Retina (tissue), 1 donor: ENCODE measurements at places on chromosomes 2 and 18.

DNA sequence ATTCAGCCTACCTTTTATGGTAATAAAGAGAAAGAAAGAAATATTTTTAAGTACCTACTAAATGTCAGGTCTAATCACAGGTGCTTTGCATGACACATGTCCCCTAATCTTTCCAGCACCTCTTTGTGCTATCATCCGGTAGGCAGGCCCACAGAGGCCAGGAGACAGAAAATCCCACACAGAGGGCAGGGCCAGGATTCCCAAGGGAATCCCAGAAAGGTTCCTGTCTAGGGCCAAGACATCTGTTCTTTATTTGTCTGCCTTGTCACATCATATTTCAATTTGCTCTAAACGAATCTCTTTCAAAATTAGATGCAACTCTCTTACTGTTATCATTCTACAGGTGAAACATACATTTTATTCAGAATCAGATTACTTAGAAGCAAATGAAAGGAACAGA, 676.1 kb upstream of the GYPC start:
- DNase-seq: no peak

GRCh38 chr18:64273724-64274123, 124.8 kb upstream of the LINC00305 start:
- DNase-seq: no peak

DNA sequence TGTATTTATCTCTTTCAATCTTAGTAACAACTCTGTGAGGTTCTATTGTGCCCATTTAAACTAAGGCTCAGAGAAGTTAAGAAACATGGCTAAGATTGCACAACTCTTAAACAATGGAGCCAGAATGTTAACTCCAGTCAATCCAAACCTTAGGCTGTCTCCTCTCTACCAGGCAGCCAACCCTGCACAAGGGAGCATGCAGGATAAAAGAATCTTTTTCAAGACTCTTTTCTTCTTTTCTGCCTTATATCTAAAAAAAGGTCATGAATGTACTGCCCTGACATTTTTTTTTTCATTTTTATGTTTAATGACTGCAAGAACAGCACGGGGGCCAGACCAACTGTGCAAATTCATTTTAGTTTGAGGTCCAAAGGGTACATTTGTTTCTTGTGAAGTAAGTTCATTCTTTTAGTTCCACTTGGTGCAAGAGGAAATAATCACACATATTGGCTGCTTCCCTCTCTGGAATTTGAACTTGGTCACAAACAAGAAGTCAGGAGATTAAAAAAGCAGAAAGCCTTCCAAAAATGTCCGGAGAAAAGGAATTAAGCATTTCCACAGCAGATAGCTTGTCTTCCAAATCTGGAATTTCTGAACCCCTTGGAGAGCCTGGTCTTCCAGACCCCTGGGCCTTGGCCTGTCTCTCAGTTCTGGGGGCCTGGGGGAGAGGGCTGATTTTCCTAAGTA, 96.0 kb upstream of the RIOK3 start:
- no peak for DNase-seq

DNA sequence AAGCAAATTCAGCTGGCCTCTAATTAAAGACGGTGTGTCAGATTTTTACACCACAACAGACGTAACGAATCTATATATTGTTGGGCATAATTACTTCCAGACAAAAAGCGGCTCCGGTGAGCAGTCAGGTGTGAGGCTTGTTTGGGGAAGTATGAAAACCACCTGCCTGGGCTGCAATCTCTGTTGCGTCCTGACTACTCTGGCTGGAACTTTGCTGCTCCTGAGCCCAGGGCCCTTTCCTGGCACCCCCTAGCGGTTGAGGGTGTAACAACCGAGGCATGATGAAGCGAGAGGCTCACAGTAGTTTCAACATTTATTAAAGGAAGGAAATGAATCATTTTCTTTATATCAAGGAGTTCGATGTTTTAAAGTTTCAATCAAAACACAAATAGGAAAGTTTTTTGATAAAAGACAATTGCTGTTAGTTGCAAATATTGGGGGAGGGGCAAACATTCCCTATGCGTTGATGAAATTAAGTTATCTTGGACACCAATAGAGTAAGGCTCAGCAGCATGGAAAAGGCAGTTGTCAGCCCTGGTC, 10.6 kb upstream of the ITGB6 start:
- DNase-seq: peak; percentile 55

GRCh38 chr2:226618544-226618874, 181.1 kb downstream of the IRS1 start:
- DNase-seq: no peak

GRCh38 chr18:12397793-12398192, 9.9 kb upstream of the PRELID3A start:
- DNase-seq: no peak

DNA sequence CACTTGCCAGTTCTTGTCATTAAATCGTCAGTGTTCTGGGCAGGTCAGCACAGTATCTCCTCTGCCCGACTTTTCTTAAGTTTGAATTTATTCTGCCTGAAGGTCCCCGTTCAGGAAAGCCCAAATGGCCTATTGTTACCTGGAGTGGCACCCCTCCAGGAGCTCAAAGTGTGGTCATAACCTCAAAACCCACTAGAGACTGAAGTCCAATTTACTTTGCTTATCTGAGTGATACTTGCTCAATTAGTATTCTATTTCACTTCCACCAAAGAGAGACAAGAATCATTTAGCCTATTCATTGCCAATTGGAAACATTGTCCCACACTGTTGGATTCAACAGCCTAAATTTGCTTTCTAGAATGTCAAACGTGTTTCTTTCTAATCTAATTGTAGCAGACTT, 375.3 kb downstream of the LNPK start:
- no peak for DNase-seq

GRCh38 chr2:161586517-161587167, 37.6 kb upstream of the SLC4A10 start:
- DNase-seq: peak; percentile 19

DNA sequence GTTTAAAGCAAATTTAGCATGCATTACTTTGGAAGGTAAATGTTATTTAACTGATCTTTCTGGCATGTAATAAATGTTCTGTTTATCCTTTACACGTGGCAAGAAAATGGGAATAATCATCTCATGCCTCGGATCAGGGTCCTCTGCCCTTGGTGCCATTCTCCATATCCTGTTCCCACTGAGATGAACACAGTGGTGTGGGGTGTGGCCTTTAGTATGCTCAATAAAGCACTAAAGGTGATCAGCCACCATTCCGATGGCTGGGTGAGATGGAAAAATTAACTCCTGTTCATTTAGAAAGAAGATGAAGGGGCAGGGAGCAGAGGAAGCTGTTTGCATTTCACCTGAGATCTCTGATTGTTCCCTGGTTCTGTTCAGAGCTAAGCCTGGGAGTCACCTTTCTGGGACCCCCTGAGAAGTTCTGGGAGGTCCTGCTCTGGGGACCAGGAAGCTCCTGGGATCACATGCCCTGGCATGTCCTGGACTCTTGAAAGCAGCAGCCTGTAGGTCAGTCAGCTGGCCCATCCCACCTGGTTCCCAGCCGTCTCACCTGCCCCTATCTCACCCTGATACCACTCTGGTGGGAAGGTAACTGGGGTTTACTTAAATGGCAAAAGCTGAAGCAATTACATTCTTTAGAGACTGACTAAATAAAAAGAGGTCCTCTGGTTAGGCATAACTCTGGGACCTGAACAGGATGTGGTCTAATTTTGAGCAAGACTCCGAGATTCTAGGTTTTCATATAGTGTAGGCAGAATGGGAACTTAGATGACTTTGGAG, 288.9 kb upstream of the EPAS1 start:
- DNase-seq: no peak

DNA sequence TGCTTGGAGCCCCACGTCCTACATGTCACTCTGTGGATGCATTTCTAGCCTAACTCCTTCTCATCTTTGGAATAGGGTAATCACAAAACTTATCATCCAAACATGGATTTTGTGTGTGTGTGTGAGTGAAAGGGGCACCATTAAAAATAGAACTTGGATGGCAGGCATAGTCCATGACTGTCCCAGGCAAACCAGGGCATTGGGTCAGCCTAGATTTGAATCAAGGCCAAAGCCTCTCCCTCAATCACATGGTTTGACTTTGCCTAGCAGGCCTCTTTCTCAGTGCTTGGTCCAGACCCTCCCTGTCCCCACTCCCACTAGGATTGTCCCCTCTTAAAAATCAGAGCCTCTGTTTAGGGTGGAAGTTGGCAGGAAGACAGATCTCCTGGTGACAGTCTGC, 67.4 kb upstream of the BCL2L11 start:
- no peak for DNase-seq

- DNase-seq: no peak
These were observed 22.0 kb downstream of the GALNT1 start for GRCh38 chr18:35603528-35603927.

- no peak for DNase-seq
These were observed 523.0 kb downstream of the ERBB4 start for GRCh38 chr2:212015588-212015987.

DNA sequence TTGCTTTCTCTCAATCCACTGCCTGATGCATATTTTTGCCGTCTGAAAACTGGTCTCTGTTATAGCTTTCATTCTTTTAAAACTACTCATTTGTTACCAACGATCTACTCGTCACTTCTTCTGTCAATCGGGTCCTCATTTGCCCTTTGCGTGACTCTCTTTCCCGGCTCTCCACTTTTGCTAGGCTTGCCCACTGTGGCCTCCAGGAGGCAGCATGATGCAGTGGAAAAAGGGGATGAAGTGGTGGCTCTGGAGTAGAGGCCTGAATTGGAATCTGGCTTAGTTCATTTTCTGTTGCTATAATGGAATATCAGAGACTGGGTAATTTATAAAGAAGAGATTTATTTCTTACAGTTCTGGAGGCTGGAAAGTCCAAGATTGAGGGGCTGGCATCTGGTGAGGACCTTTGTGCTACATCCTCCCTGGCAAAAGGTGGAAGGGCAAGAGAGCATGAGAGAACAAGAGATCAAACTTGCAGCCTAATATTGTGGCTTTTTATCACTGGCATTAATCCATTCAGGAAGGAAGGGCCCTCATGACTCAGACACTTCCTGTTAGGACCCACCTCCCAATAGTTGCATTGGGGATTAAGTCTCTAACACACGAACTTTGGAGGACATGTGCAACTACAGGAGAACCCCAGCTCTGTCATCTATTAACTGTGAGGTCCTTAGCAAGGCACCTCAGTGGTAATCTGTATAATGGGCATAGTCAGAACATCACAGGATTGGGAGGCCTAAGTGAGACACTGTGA, 15.4 kb downstream of the GDF7 start:
- no peak for DNase-seq

DNA sequence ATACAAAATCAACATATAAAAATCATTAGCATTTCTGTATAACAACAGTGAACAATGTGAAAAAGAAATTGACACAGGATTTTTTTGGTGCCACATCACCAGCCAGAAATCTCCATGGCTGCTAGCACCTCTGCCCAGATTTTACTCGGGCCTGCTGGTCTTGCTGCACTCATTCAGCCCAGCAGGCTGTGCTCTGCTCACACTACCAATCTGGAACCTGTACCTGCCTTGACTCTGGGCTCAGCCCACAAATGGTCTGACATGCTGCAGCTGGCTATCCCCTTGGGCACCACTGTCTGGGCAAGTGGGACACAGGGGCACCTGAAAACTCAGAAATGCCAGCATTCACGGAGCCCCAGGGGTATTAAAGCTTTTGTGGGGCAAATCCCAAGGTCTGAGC, 392.5 kb upstream of the NRXN1 start:
- no peak for DNase-seq

- DNase-seq: no peak
These were observed 322.1 kb downstream of the CNTNAP5 start for GRCh38 chr2:124347209-124347608.

GRCh38 chr2:205660521-205661124, 21.7 kb upstream of the NRP2 start:
- DNase-seq: no peak

DNA sequence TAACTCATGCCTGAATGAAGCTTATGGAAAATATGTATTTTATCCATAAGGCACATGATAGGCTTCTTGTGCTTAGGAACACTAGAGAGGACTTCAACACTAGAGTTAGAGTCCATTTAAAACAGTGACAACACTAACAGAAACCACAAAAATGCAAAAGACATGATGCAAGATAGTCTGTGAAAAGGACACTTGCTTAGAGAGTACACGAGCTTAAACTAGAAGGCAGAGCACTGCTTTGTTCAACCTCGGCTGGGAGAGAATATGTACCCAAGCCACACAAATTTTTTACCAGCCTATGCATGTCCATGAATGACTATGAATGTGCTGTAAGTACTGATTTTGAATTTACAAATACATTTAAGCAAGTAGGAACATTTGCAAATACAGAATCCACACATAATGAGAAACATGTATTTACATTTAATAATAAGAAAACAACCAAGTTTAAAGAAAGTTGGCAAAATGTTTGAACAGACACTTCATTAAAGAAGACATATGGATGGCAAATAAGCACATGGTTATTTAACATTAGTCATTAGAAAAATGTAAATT, 130.6 kb downstream of the SPOPL start:
- DNase-seq: no peak

DNA sequence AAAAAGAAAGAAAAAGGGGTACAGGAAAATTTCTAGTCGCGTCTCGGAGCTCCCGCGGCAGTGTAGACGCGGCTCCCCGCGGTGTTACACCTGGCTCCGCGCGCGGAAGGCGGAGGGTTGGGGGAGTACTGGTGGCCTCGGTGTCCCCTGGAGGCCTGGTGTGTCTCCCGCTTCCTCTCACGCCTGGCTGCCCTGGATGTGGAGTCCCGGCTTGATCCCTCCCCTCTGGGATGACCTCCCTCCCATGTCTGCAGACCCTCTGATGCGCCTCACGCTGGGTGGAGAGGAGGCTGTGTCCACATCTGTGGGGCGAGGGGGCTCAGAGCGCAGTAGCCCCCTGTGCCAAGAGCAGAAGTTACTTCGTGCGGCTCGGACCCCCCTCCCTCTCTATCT, 1.2 kb downstream of the KIF5C start:
- DNase-seq: peak; percentile 88

- DNase-seq: no peak
These were observed 34.7 kb downstream of the RBKS start for GRCh38 chr2:27855476-27855875.

DNA sequence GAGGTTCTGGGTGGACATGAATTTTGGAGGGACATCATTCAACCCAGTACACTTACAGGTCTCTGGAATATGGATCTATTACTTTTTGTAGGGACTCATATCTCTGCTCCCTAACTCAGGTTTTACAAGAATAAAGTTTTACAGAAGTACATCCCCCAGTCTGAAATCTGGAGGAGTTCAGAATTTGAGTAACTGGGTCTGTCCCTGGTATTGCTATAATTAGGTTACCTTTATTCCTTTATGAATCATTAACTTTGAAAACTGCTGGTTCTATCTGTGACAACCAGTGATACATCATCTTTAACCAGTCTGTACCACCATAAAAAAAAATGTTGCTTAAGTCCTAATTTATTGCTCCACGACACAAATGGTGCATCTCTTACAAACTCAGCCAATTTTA, 59.9 kb downstream of the INSIG2 start:
- DNase-seq: no peak
